ENCODE measurements at places on chromosomes 4 and X.

DNA sequence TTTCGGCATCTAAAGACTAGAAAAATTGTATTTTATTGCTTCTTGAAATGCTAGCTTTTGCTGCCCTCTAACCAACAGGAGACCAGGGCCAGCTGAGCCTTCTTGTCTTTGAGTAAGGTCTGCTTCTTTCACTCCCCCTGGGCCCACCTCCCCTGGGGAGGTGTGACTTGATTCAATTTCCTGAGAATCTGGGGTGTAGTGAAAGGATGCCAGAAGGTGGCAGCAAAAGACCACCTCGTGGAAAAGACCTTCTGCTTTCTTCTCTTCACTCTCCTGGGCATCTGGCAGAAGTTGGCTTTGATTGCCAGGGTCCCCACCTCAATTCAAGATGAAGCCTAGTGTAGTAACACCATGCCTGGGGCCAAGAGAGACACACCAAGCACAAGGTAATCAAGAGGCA lies 96.5 kb upstream of the MAOA start:
- DNase-seq: peak; percentile 53

DNA sequence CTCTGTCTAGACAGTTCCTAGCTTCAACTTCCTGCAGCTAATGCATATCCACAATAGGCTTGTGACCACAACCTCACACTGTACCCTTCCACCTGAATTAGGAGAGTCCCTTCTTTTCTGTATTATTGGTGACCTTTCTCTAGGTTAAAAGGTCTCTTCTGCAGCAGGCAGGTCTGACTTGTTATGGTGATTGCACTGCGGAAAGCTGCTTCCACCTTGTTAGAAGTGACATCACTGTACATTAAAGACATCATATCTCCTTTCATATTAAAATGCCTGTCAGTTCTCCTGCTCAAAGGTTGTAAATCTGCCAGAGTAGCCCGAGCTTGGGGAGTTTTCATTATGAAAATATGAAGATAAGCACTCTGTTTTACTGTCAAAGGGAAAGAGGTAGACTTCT lies 21.5 kb upstream of the LSM6 start:
- DNase-seq: no peak

DNA sequence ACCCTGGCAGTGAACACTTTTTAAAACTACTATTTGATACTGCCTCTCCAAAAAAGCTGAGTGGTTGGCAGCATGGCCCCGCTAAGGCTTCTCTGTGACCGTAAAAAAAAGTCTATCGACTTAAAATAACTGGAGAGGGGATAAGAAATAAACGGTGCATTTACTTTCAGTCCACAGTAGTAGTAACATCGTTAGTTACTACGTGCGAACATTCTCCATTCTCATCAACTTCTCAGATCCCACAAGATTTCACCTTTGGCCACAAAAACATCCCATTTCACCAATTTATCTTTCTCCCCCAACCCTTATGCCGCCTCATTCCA lies 524 bp upstream of the EXOSC9 start:
- no peak for DNase-seq

DNA sequence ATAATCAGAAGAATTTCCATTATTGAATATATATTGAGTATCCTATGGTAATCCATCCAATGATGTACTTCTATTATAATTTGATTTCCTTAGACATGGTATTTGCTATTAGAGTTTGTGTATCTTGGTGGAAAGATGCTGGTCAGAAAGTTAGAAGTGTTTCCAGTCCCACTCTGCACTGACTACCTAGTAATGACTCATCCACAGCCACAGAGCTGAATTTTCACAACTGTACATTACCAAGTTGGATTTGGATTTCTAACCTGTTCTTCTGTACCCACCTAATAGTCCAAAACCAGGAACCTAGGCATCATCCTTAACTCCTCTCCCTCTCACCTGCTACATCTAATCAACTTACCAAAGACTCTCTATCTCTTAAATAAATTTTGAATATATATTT lies 145.4 kb downstream of the REELD1 start:
- no peak for DNase-seq

DNA sequence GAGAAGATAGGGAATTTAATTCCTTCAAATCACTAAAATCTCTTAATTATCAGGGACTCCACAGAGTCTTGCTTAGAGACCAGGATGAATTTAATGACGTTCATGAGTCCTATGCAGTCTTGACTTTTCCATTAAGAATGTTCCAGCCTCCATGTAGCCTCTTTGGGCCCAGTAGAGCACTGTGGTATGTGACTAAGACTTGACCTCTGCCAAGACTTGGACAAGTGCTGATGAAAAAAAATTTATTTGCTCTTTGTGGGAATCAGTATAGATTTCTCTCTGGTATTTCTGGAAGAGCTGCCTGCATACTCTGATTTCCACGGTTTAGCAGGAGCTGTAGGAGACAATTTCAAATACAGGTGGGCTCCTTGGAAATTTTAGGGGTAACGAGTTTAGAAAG lies 40.6 kb downstream of the CHRDL1 start:
- no peak for DNase-seq

DNA sequence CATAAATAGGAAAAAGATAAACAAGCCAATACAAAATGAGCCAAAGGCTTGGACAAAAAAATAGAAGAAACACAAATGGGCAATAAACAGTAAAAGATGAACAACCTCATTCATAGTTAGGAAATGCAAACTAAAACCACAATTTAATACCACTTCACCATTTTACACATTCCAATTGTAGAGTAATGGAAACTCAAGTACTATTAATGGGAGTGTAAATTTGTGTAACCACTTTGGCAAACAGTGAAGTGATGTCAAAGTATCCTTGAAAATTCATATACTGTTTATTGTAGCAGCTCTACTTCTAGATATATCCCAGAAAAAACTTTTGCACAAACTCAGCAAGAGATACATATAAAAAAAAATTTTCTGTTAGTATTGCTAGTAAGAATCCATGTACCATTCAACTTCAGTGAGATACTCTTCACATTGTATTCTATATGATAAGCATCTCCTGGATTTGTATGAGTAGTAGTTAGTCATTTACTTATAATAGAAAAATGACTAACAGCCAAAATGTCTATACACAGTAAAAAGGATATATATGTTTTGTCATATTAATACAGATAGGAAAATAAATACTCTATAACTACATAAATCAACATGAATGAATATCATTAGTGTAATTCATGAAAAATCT lies 229.8 kb downstream of the DKK2 start:
- DNase-seq: no peak

- no peak for DNase-seq
Measured at GRCh38 chr4:15986907-15987306, 23.9 kb upstream of the FGFBP2 start.

DNA sequence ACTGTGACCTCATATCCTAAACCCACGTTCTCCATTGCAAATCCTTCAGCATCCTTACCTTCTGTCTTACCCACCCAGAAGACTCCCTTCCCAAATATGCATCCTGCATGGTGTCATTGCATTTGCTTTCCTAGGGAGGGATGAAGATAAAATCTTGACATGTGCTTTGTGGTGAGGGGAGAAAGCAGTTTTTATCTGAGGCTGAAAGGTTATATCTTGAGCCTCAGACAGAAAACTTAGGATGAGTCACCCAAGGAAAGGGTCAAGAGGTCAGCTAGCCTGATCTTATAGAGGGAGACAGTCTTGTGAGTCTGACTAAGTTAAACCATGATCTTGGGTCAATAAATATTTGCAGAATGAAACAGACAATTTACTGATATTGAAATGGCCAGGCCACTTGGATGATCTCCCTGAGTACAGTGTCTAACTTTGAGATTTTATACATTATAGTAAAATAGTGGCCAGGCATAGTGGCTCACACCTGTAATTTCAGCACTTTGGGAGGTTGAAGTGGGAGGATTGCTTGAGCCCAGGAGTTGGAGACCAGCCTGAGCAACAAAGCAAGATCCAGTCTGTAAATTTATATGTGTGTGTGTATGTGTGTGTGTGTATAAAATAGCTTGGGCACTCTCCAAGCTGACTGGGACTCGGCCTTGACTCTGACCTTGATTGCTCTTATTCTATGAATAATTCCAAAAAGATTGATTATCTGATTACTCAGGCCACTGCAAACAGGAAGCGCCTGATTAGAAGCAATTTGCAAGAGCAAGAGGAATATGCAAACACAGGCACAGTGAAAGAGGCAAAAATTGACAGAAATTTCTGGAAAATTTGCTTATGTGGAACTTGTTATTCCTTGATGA lies 15.4 kb upstream of the FAM9C start:
- DNase-seq: peak; percentile 5

GRCh38 chrX:33434256-33435092 lies 223.1 kb upstream of the DMD start:
- peak; percentile 28 for DNase-seq

GRCh38 chr4:7759216-7759615 lies 180.4 kb downstream of the AFAP1 start:
- DNase-seq: no peak

DNA sequence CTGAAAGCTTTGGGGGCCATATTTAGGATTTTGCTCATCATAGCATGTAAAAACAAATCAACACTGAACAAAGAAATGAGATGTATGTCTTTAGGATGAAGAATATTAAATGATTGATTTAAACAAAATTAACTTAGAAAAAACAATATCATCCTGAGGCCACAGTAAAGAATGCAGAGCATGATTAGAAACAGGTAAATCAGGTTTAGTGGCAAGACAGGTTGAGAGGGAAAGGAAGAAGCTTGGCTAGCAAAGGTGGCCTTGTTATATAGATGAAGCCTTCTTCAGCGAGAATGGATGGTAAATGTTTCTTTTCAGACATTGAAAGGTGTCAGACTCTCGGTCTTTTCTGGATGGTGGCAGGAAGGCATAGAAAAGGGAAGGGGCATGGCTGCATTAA lies 11.9 kb upstream of the MAGEB16 start:
- DNase-seq: no peak

GRCh38 chr4:41360214-41360920 lies 103.6 kb downstream of the UCHL1 start:
- DNase-seq: peak; percentile 53

- no peak for DNase-seq
Measured at GRCh38 chrX:9581771-9582385, 117.0 kb downstream of the TBL1X start.

DNA sequence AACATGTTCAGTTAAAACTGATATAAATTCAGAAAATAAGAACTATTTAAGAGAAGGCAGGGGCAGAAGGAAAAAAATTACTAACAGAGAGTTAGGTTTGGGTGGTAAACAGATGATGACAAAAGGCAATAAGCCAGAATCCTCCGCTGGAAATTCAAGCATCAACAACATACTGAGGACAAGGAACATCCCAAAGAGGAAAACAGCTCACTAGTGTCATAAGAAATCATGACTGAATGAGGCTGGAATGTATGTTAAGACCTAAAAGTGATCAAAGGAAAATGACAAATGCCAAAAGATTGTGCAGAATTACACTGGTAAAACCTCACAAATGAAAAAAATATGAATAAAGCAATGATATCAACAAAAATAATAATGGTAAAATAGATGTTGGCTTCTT lies 88.4 kb downstream of the WDFY3 start:
- no peak for DNase-seq

- no peak for DNase-seq
Measured at GRCh38 chr4:25144870-25145481, 15.3 kb downstream of the SEPSECS start.

GRCh38 chrX:45847961-45848360 lies 647.3 kb upstream of the DIPK2B start:
- DNase-seq: no peak

GRCh38 chrX:15497865-15498264 lies 2.7 kb upstream of the BMX start:
- DNase-seq: peak; percentile 15

- no peak for DNase-seq
Measured at GRCh38 chrX:139881572-139881971, 51.3 kb downstream of the ATP11C start.

GRCh38 chr4:180852738-180853137 lies 1390.5 kb upstream of the TENM3 start:
- DNase-seq: no peak

GRCh38 chr4:76282941-76283689 lies 23.4 kb upstream of the STBD1 start:
- no peak for DNase-seq

- no peak for DNase-seq
Measured at GRCh38 chrX:13716455-13716854, 18.0 kb downstream of the TRAPPC2 start.

DNA sequence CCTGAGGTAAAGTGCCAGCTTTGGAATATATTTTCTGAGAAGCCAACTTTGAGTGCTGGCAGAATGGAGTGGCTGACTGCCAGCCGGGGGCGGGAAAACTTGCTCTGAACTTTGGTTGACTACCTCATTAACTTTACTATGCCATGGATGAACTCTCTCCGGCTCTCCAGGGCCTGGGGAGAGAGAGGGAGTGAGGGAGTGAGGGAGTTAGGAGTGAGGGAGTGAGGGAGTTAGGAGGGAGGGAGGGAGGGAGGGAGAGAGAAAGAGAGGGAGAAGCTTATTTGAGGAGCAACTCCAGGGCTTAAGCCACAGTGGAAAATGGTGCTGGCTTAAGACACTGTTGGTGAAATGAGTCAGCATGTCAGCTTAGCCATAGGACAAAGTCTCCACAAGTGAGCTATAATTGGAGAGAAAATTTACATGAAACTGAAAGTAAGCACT lies 280.9 kb upstream of the RPS6KA3 start:
- DNase-seq: no peak

- DNase-seq: no peak
Measured at GRCh38 chr4:158827543-158827981, 58.7 kb downstream of the FNIP2 start.

DNA sequence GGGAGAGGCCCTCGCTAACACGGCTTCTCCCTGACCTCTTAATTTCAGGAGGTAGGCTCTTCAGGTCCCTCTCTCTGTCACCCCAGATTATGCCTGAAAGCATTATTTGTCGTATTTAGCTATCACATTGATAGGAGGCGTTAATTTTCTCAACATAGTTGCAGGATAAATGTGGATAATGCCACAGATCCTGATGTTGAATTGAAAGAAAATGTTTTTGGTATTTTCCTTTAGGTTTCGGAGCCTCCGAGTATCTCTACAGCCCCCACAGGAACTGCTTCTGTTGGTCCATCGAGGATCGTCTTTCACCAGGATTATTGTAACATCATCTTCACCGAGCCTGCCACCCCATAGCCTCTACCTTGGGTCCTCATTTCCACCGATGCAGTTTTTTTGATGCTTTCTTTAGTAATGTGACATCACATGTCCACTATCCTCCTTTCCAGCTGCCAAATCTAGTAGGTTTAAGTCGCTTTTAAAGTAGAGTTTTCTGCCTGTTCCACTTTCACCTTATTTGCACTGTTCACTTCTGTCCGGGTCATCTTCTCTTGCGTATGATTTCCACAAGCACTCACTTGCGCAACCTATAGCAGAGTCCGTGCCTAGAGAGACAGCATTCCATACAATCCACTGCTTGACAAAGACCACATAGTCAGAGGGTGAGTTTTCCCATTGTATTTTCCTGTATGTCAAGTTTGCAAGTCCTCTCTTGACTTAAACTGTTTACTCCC lies 665 bp downstream of the TIGD2 start:
- DNase-seq: no peak

GRCh38 chrX:6885396-6885795 lies 262.1 kb upstream of the STS start:
- DNase-seq: no peak

GRCh38 chr4:828641-829271 lies 2.8 kb upstream of the CPLX1 start:
- DNase-seq: peak; percentile 86

- no peak for DNase-seq
Measured at GRCh38 chrX:85922821-85923220, 124.5 kb downstream of the CHM start.

Data from pancreas (tissue), 10 donors.